ENCODE measurements at places on chromosomes 3 and 15. TPM values are rescaled to one million over a fixed set of nuclear protein-coding genes. Genes with fewer than 3 reads are reported as not detected.

FRMD5 gene
- 0.14 TPM for polyA plus RNA-seq

GRCh38 chr3:100072326-100073048 is 41.8 kb downstream of the FILIP1L start:
- no peaks in the 10 kb centered on the region for H3K36me3 ChIP-seq
- peaks cover 42% of the 10 kb centered on the region for H3K4me1 ChIP-seq
- no peaks in the 10 kb centered on the region for H3K27me3 ChIP-seq

GRCh38 chr3:30258426-30259392 is 347.7 kb upstream of the TGFBR2 start:
- no peaks in the 10 kb centered on the region for H3K36me3 ChIP-seq
- peaks cover 7% of the 10 kb centered on the region for H3K4me1 ChIP-seq
- DNase-seq, result no peak

DNA sequence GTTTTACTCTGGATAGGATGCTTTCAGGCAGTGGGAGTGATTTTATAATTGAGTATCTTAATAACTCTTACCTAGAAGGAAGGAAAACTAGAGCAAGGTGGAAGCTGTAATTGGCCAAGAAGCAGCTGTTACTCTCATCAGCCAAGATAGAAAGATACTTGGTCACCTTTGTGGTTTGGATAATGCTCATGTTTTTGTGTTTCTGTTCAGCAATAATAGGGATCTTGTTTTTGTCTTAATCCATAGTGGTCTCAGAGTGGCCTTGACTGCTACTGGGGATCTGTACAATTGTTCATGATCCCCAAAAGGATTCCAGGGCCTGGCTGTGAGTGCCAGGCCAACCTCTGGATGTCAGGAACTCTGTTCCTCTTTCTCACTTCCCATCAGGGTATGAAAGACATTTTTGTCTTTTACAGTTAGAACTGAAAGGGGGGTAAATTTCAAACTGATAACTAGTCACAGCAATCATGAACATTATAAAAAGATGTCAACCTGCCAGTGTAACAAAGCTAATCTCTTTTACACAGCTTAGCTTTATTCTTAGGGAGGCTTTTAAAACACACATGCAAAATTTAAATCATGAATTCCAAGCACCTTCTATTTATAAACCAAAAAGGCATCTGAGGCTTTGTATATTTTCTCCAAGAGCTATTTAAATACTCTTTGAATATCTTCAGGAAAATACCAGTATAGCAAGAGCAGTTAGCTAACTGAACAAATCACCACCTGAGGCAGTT is 6.0 kb downstream of the UBL7 start:
- no peak overlapping the region for H3K27ac ChIP-seq
- no peaks in the 10 kb centered on the region for H3K36me3 ChIP-seq
- H3K27me3 ChIP-seq, result no peaks in the 10 kb centered on the region
- DNase-seq, result no peak

- DNase-seq, result no peak
- H3K27ac ChIP-seq, result no peak overlapping the region
Observed at GRCh38 chr3:188520466-188520865, 366.5 kb downstream of the LPP start.

CCDC39 gene
- polyA plus RNA-seq, result not detected

DNA sequence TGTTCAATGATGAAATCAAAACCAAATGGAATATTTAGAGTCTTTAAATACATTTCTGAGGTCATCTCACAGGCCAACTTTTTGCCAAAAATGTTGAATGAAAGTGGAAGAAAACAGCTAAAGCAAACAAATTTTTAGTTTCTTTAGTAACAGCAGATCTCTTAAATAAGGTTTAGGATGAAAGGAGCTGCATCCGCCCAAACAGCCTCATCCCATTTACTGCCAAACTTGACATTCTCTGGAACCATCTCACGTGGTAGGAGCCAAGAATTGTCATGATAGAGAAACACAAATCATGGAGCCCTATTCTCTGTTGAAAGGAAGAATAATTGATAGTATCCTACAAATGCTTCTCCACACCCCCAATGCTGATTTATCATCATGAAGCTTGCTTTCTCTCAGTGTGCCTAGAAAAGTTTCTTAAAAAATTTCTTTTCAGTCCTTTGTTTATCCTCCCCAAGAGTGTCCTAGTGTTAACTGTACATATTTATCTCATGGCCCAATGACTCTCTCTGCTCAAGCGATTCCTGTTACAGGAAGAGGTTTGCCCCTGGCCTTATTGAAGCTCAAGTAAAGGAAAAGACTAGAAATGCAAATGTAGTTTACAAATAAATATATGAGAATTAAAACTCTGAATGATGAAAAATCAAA is 23.4 kb downstream of the SLC9A9 start:
- no peak overlapping the region for H3K27ac ChIP-seq
- no peaks in the 10 kb centered on the region for H3K36me3 ChIP-seq
- DNase-seq, result no peak
- no peak overlapping the region for H3K4me3 ChIP-seq
- no peaks in the 10 kb centered on the region for H3K27me3 ChIP-seq
- H3K4me1 ChIP-seq, result peaks cover 25% of the 10 kb centered on the region

LSMEM2 gene
- not detected for polyA plus RNA-seq

DNA sequence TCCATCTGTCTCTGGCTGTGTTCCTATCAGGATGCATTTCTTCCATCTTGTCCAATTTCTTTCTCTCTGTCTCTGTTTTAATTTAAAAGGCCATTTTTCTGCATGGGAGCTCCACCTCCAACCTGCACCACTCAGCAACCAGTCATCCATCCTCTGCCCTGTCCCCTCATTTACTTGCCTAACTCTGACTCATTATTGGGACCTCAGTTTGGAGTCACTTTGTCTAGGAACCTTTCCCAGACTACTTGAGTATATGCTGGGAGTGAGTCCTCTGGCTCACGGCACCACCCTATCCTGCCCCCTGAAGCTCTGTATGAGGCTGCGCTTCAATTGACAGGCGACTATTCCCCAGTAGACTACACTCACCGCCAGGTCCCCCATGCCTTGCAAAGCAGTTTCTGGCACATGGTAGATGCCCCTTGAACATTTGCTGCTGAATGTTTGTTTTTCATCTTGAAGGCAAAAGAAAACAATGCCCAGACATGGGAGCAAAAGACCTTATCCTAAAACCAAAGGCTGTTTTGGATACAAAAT is 513.3 kb upstream of the CFAP20DC start:
- no peak overlapping the region for H3K27ac ChIP-seq
- DNase-seq, result no peak
- no peaks in the 10 kb centered on the region for H3K36me3 ChIP-seq

All from B cell (primary cell).